ENCODE measurements at places on chromosomes 6 and 20.

GRCh38 chr6:64732888-64733287 lies 974.1 kb downstream of the EYS start:
- DNase-seq = no peak

DNA sequence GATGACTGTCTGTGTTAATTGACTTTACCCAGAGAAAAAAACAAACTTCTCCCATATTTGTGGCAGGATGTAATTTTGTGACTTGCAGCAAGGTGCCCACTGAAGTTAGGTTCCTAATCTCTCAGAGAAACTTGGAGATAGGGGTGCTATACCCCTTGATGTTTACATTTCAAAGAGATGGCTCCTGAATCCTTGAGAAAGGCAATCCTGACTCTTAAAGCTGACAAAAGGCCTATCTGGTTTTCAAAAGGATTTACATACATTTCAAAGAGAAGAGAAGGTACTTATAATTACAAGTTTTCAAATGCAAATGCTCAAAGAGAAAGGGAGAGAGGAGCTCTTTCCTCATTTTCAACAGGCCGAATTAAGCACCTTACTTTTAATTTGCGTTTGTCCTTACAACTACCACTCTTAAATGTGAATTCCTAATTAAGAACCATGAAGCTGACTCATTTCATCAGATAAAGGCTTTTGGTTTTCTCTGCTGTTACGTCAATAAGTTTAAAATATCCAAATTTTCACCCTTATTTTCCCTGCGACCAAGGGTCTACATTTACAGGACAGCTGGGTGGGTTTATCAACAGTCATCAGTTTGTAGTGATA lies 711.8 kb upstream of the MAP3K7 start:
- no peak for DNase-seq

DNA sequence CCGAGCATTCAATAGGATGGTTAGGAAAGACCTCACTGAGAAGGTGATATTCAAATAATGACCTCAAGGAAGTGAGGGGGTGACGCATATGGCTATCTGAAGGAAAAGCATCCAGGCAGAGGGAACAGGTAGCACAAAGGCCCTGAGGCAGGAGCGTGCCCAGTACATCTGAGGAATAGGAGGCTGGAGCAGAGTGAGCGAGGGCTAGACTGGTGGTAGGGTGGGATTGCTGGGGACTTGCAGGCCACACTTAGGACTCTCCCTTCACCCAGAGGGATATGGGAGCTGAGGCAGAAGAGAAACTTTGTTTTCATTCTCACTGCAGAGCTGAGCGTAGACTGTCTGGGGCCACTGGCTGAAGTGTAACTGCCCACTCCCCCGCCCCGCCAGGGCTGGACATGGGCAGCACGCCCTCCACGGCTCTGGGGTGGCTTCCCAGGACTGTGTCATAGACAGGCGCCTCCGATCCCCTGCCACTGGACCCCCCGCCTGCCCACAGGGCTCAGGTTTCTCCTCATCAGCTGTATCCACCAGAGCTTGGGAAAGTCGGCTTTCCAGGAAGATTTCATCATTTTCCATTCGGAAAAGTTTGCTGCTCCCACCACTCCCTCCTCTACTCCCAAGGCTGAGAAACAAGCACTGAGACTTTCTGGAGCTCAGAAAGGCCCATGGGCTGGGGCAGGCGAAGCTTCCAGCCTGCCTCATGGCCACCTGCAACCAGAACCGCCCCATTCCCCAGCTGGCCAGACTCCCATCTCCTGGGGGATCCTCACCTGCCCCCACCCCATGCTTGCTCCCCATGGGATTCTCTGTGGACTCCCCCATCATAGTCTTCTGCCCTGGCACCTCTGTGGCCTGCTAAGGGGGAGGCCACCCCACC lies 142.6 kb downstream of the MRPL14 start:
- DNase-seq = no peak

GRCh38 chr6:170036916-170037315 lies 254.0 kb downstream of the DLL1 start:
- DNase-seq = no peak

GRCh38 chr6:162409741-162410691 lies 317.6 kb downstream of the PRKN start:
- DNase-seq = no peak

All from stimulated activated CD8-positive, alpha-beta memory T cell treated with anti-CD3 and anti-CD28 coated beads, Interleukin-7, amount 100 ng/mL, for 1 hour (primary cell).